ENCODE measurements at places on chromosomes 12 and 14.

DNA sequence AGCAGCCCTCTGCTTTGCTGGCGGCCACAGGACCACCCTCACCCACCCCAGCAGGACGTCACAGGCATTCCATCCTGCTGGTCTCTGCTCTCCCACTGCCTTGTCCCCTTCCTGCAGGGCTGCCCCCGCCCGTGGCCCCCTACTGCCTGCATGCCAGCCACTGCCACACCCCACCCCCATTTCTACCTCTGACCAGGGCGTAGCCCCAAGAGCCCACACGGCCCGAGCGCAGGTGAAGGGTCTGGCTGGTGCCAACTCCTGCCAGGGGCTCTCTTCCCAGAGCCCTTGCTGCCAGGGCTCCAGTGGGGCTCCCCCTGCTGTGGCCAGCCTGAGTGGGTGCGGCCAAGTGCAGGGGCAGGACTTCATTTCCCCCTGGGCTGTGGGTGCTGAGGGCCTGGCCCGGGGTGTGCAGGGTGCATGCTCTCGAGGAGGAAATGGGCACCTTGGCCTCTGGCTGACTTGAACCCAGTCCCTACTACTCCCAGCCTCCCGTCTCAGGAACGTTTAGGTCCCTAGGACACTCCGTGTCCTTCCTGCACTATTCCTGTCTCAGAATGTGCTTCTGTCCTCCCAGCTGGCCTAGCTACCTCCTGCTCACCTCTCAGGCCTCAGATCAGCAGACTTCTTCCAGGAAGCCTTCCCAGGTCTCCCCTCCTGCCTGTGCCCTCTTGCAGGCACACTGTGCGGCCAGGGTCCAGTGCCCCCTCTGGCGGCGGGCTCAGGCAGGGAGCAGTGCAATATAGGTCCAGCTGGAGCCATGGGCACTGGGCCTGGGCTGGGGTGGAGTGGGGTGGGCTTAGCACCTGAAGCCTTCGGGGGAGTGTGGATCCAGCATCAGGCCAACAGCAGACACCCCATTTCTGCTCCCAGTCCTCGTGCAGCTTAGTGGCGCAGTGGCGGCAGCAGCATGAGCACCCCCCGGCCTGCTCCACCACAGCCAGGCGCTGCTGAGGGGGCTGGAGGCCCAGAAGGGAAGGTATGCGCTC, 1.4 kb downstream of the LBHD2 start:
- DNase-seq = no peak

- no peak for DNase-seq
Measured at GRCh38 chr14:105962532-105962931, 436.1 kb downstream of the TMEM121 start.

- DNase-seq = no peak
Measured at GRCh38 chr14:91127401-91127801, 13.5 kb downstream of the DGLUCY start.

GRCh38 chr12:57175428-57176138, 28.2 kb upstream of the LRP1-AS start:
- no peak for DNase-seq

- DNase-seq = no peak
Measured at GRCh38 chr14:95432144-95433093, 84.0 kb downstream of the SYNE3 start.

DNA sequence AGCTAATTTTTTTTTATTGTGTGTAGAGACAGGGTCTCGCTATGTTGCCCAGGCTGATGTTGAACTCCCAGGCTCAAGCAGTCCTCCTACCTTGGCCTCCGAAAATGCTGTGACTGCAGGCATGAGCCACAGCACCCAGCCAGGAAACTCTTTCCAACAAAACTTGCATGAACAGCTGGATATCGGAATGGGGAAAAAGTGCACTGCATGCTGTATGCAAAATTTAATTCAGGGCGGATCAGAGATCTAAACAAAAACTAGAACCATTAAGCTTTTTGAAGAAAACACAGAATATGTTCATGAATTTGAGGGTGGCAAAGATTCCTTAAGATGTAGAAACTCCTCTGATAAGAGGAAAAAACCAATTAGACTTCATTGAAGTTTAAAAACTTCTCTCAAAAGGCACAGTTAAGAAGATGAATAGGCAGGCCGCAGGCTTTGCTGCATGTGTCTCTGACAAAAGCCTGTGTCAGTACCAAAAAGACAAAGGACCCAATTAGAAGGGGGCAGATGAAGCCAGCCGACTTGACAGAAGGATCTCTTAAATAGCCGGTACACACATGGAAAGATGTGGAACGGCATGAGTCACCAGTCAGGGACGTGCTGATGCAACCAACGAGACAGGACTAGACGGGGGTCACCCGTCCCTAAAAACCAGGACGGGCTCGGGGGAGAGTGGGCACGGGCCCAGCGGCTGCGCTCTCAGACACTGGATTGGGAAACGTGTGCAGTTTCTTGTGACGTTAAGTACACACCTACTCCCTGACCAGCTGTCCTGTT, 34.8 kb upstream of the MMP17 start:
- no peak for DNase-seq

DNA sequence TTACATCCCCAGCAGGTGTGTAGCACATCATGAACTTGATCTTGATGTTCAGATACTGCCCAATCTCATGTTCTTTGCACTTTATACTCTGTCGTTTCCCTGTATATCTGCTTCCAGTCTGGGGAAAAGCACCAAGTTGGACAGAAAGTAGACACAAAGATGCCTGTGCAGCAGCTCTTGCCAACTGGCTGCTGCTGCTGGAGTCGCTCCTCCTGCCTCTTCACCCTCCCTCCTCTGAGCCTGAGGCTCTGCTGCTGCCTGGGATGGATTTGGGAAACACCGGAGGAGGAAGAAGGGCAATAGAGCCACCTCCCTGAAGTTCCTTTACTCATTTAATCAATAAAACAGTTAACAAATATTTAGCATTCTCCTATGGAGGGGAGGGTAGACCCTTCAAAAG, 32.4 kb downstream of the ADCK1 start:
- no peak for DNase-seq

- DNase-seq = no peak
Measured at GRCh38 chr12:88866881-88867280, 286.6 kb upstream of the KITLG start.

GRCh38 chr14:87312169-87312893, 680.7 kb downstream of the GALC start:
- no peak for DNase-seq

GRCh38 chr14:76772300-76773187, 11.3 kb downstream of the VASH1 start:
- DNase-seq = no peak

- no peak for DNase-seq
Measured at GRCh38 chr14:33465846-33466700, 484.8 kb downstream of the EGLN3 start.

DNA sequence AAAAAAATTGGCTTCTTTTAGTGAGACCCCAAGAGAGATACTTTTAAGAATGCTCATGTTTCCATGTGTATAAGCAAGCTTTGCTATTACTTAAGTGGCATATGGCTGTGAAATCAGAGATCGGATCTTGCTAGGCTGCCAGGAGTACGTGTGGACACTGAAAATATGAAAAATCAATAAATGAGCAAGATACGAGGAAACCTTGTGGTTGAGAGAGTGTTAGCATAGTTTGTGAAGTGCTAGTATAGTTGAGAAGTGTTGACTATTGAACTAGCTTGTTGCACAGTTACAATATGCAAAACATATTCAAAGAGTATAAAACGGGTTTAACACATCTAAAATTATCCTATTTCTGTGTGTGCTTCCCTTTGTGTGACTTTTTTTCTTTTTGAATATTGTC, 230.9 kb upstream of the NOVA1 start:
- no peak for DNase-seq

GRCh38 chr14:105050551-105050897, 14.7 kb downstream of the GPR132 start:
- no peak for DNase-seq

All from activated T-helper 1 cell treated with anti-CD3 and anti-CD28 coated beads, Interleukin-2, amount 50 U/mL, for 16 hours (primary cell).